ENCODE measurements at places on chromosomes 2 and 18.
A peak's percentile ranks its signal among the peaks of the same experiment; 100 is the strongest.

DNA sequence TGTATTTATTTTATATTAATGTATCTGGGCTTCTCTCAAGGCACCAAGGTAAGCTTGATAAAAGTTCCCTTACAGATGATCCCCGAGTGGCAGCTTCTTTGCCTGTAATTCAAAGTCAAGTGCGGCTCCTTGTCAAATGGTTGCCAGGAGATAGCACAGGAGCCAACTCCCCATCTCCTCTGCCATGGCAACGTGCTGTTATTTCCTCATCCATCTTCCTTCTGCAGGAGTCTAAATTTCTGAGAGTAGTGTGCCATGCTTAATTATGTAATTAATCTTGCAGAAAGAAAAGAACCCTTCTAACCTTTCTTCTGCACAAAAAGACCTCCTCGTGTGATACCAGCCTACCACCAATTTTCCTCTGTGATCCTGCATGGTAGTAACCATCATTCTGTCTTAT lies 46.2 kb upstream of the ACMSD start:
- no peaks in the 10 kb centered on the region for H3K36me3 ChIP-seq
- peaks cover 48% of the 10 kb centered on the region for H3K27me3 ChIP-seq
- H3K27ac ChIP-seq = no peak overlapping the region
- no peak for DNase-seq
- no peaks in the 10 kb centered on the region for H3K4me1 ChIP-seq

DNA sequence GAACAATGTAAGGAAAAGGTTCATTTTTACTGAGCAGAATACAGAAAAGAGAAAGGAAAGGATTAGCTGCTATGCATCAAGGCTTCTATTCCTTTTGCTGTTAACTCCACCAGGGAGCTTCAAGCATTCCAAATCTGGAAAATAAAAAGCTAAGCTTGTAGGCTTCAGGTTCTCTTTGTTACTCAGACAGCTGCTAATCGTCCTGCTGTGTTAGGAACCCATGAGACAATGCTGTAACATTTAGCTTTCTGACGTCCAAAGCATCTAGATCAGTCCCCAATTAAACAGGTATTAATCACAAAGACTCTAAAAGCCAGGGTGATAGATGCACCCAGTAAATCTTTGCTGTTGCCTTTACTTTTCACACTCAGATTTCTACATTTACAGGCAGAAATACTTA lies 103.8 kb downstream of the EPHA4 start:
- DNase-seq = no peak
- no peaks in the 10 kb centered on the region for H3K36me3 ChIP-seq
- no peak overlapping the region for H3K4me3 ChIP-seq
- H3K27ac ChIP-seq = peak overlapping the region; percentile 13
- H3K27me3 ChIP-seq = no peaks in the 10 kb centered on the region
- peaks cover 28% of the 10 kb centered on the region for H3K4me1 ChIP-seq

DNA sequence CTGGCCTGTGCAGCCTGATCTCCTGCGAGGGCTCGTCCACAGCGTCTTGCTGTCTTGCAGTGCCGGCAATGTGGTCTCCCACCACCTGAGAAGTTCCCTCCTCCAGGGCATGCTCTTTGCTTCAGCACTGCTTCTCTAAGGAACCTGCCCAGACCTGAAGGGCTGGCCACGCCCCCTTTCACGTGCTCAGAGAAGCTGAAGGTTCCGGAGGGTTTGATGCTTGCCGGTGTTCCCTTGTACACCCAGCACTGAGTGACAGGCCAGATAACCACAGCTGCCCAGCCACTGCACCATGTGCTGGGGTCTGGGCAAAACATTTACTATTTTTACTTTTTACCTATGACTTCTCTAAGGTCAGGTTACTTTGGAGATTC lies 1.7 kb upstream of the POLR2D start:
- peaks cover 29% of the 10 kb centered on the region for H3K36me3 ChIP-seq
- peak overlapping the region; percentile 33 for H3K4me3 ChIP-seq
- DNase-seq = peak; percentile 49
- peaks cover 13% of the 10 kb centered on the region for H3K4me1 ChIP-seq
- H3K27me3 ChIP-seq = no peaks in the 10 kb centered on the region
- H3K27ac ChIP-seq = peak overlapping the region; percentile 63

- H3K4me1 ChIP-seq = no peaks in the 10 kb centered on the region
- H3K27me3 ChIP-seq = no peaks in the 10 kb centered on the region
- DNase-seq = no peak
- H3K27ac ChIP-seq = no peak overlapping the region
- H3K4me3 ChIP-seq = no peak overlapping the region
Observed at GRCh38 chr18:32846896-32847295, 74.1 kb upstream of the KLHL14 start.

DNA sequence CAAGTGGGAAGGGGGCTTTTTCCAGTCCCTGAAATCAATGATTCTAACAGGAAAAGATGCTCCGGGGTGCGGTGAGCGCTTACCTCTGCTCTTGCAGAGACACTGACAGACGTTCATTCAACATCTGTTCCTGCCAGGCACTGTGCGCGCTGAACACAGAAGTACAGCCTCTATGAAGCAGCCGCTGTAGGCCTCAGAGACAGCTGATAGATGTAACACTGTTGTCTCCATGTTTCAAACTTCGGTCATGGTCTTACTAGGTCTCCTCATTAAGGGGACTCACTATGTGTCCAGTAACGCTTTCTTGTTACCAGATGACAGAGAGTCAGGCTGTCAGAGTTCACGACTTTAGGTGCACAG lies 649 bp upstream of the CLIP4 start:
- peak overlapping the region; percentile 96 for H3K27ac ChIP-seq
- peaks cover 40% of the 10 kb centered on the region for H3K4me1 ChIP-seq
- no peak for DNase-seq
- H3K36me3 ChIP-seq = peaks cover 15% of the 10 kb centered on the region
- H3K27me3 ChIP-seq = no peaks in the 10 kb centered on the region

DNA sequence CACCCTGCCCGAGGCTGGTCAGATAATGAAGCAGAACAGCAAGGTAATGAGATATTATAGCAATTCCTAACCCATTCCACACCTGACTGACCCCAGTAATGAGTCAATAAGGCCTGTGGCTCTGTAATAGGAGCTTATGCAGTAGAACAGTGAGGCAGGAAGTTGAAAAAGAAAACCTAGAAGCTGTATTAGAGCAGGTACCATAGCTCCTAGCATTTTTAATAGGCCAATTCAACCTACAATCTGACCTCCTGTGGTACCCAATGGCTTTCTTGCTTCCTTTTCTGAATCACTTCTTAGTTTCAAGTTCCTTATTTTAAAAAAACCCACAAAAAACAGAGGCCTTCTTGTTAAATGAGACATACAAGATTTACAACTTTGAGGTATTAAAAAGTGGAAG lies 43.6 kb upstream of the MAP2 start:
- no peak overlapping the region for H3K4me3 ChIP-seq
- H3K27me3 ChIP-seq = no peaks in the 10 kb centered on the region
- no peaks in the 10 kb centered on the region for H3K4me1 ChIP-seq
- H3K36me3 ChIP-seq = no peaks in the 10 kb centered on the region
- no peak overlapping the region for H3K27ac ChIP-seq
- no peak for DNase-seq

GRCh38 chr18:51029378-51029693 lies 677 bp upstream of the SMAD4 start:
- DNase-seq = no peak
- peaks cover 37% of the 10 kb centered on the region for H3K36me3 ChIP-seq
- no peaks in the 10 kb centered on the region for H3K27me3 ChIP-seq
- peak overlapping the region; percentile 93 for H3K4me3 ChIP-seq
- H3K4me1 ChIP-seq = peaks cover 49% of the 10 kb centered on the region

DNA sequence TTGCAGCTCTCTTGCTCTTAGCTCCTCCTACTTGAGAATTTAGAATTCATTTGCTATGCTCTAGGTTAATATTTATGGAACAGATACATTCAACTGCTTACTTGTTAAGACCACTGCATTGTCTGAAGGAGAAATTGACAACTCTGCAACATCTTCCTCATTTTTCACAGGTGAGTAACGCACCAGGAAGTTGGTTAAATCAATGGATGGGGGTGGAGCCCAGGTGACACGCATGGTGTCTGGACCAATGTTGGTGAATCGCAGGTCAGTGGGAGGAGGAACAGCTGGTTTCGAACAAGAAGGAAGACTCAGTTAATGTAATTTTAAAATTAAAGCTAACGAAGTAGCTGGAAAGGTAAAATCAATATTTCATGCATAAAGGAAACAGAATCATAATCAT lies 44.3 kb downstream of the FN1 start:
- no peak for DNase-seq
- H3K4me1 ChIP-seq = no peaks in the 10 kb centered on the region
- no peaks in the 10 kb centered on the region for H3K36me3 ChIP-seq
- peaks cover 46% of the 10 kb centered on the region for H3K27me3 ChIP-seq

GRCh38 chr18:37188016-37188791 lies 359.3 kb downstream of the KIAA1328 start:
- no peaks in the 10 kb centered on the region for H3K27me3 ChIP-seq
- peaks cover 6% of the 10 kb centered on the region for H3K36me3 ChIP-seq
- no peak for DNase-seq
- H3K27ac ChIP-seq = no peak overlapping the region
- H3K4me1 ChIP-seq = peaks cover 5% of the 10 kb centered on the region

- H3K36me3 ChIP-seq = no peaks in the 10 kb centered on the region
- H3K4me1 ChIP-seq = no peaks in the 10 kb centered on the region
- H3K27me3 ChIP-seq = no peaks in the 10 kb centered on the region
- H3K27ac ChIP-seq = no peak overlapping the region
- DNase-seq = no peak
Observed at GRCh38 chr2:77387324-77387723, 134.9 kb downstream of the LRRTM4 start.

- peaks cover 7% of the 10 kb centered on the region for H3K27me3 ChIP-seq
- no peaks in the 10 kb centered on the region for H3K4me1 ChIP-seq
- no peak for DNase-seq
- H3K27ac ChIP-seq = no peak overlapping the region
- H3K36me3 ChIP-seq = no peaks in the 10 kb centered on the region
Observed at GRCh38 chr18:10930076-10930475, 219.3 kb downstream of the PIEZO2 start.

DNA sequence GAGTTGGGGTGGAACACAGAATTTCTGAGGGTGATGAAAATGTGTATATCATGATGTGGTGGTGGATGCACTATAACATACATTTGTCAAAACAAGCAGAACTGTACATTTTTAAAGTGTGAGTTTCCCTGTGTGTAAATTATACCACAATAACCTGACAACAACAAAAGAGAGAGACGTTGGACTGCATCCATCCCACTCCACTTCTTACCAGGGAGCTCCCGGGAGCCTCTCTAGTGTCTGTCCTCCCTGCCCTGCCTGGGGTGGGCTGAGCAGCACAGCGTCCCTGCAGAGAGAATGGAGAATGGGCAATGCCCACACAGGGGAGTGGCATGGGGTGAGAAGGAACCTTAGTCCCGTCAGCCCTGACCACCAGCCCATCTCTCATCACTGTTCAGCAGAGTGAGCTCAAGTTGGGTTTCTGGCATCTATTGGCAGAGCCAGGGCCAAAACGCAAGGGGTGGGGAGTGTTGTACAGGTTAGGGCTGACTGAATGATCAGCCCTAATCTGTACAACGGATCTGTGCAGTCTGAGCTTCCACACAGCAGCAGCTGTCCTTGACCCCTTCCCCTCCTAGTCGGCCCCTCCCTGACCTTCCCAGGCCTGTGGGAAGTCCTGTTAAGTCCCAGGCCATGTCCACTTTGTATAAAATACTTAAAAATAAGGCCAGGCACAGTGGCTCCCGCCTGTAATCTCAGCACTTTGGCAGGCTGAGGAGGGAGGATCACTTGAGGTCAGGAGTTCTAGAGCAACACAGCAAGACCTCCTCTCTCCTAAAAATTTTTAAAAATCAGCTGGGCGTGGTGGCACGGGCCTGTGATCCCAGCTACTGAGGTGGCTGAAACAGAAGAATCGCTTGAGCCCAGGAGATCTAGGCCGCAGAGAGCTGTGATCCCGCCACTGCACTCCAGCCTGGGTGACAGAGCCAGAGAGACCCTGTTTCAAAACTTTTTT lies 3.3 kb upstream of the PROC start:
- no peak overlapping the region for H3K4me3 ChIP-seq
- H3K4me1 ChIP-seq = peaks cover 22% of the 10 kb centered on the region
- no peaks in the 10 kb centered on the region for H3K36me3 ChIP-seq
- no peak for DNase-seq

GRCh38 chr2:178163395-178163794 lies 30.9 kb upstream of the OSBPL6 start:
- peaks cover 40% of the 10 kb centered on the region for H3K27me3 ChIP-seq
- no peaks in the 10 kb centered on the region for H3K4me1 ChIP-seq
- no peak for DNase-seq
- no peak overlapping the region for H3K27ac ChIP-seq
- H3K36me3 ChIP-seq = no peaks in the 10 kb centered on the region

DNA sequence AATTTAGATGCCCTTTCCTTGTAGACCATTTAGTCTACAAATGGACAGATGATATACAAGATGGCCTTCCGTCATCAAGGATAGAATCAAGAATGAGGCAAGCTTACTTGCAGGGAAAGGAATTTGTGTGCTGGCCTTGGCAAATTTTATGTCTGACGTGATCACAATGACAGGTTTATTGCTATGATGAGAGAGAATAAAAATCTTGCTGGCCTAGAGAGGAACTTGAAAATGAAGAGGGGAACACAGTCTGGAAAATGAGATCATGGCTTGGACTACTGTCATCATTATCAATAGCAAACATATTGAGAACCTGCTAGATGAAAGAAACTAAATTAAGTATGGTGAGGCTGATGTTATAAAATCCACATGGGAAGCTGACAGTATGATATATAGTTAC lies 66.0 kb downstream of the CSRNP3 start:
- H3K4me3 ChIP-seq = no peak overlapping the region
- H3K27me3 ChIP-seq = no peaks in the 10 kb centered on the region
- H3K27ac ChIP-seq = no peak overlapping the region
- no peak for DNase-seq

- H3K27me3 ChIP-seq = no peaks in the 10 kb centered on the region
- H3K4me3 ChIP-seq = no peak overlapping the region
- DNase-seq = no peak
- H3K4me1 ChIP-seq = peaks cover 6% of the 10 kb centered on the region
- H3K36me3 ChIP-seq = peaks cover 80% of the 10 kb centered on the region
Observed at GRCh38 chr2:218547978-218548377, 20.2 kb downstream of the USP37 start.

DNA sequence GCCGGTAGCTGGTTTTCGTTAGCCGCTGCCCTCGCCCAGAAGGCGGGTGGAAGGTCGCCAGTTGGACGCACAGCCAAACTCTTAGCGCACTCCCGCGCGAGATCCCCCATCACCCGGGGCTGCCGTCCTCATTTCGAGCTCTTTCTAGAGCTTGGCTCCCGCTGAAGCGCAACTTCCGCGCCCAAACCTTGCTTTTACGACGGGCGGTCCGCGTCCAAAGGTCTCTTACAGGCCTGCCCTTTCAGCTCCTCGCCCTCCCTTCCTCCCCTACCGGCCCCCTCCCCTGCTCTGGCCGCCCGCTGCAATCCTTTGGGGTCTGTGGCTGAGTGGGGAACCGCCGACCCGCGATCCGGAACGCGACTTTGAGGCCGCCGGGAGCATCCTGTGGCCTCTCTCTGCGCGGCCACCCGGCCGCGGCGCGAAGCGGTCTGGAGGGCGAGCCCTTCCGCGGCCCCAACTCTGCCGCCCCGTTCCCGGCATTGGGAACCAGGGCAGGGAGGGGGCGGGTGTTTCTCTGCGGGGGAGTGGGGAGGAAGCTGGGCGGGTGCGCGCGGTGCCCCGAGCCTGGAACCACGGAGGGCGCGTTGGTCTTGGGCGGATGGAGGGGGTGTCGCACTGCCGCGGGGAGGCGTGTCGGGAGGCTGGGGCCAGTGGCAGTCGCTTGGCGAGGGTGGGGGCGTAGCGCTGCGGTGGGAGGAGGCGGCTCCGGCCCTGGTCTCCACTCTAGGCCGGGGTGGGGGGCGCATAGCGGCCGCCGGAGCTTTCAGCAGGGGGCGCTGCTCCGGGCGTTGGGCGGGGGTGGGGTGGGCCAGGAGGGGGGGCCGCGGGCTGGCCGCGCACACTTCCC lies at the start of gene GDF7:
Gene GDF7, plus strand, starts transcription at position 841 of the 847 bp plus-strand sequence. CDS start 96 bp downstream, outside the sequence.
- peaks cover 3% of the 10 kb centered on the region for H3K4me1 ChIP-seq
- peak within 1 kb of the TSS; percentile 79 for H3K4me3 ChIP-seq
- no peak for DNase-seq
- H3K27ac ChIP-seq = no peak within 1 kb of the TSS
- H3K27me3 ChIP-seq = peaks cover 92% of the 10 kb centered on the region
- H3K36me3 ChIP-seq = peaks cover 9% of the 10 kb centered on the region

Data from effector memory CD8-positive, alpha-beta T cell (primary cell).